ENCODE measurements at places on chromosomes 3 and 15.
A peak's percentile ranks its signal among the peaks of the same experiment; 100 is the strongest.

DNA sequence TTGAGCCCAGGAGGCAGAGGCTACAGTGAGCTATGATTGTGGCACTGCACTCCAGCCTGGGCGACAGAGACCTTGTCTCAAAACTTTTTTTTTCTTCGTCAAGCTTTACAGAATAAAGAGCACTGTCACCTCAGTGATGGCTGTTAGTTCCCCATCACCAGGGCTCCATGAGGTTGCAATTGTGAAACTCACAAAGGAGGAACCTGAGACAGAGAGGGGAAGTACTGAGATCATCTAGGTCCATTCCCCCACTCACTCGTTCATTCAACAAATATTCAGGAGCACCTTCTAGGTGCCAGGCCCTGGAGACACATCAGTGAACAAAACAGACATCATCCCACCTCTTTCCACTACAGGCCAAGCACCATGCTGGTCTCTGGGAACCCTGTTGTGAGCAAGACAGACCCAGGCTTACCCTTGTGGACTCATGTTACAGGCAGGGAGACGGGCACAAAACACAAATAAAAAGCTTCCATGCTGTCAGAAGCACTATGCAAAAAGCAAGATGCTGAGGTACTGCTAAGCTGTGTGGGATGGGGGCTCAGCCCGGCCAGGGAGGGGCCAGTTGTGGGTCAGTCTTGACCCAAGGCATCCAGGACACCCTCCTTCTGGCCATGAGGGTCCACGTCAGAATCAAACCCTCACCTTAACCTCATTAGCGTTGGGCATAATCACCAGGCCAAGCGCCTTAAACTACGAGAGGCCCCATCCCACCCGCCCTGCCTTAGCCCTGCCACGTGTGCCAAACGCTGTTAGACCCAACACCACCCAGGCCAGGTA is 2.1 kb upstream of the RHO start:
- DNase-seq = peak; percentile 82

GRCh38 chr3:51622413-51622812 is 48.6 kb upstream of the TEX264 start:
- no peak for DNase-seq

DNA sequence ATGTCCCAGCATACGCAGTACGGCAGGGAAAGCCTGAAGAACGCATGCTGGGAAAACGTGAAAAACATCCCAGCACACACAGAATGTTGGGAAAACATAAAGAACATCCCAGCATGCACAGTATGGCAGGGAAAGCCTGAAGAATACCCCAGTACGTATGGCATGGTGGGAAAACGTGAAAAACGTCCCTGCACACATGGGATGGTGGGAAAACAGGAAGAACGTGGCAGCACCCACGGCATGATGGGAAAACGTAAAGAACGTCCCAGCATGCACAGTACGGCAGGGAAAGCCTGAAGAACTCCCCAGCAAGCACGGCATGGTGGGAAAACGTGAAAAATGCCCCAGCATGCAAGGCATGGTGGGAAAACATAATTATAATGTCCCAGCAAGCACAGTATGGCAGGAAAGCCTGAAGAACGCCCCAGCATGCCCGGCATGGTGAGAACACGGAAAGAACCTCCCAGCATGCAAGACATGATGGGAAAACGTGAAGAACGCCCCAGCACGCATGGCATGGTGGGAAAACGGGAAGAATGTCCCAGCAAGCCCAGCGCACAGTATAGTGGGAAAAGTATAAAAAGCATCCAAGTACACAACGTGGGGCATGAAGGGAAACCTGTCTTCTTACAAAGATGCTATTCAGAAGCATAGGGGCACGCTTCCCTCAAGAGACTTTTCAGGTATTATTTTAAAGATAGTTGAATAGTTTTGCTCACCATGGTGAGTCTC is 128.3 kb downstream of the OCA2 start:
- no peak for DNase-seq

GRCh38 chr3:64900617-64901521 is 213.1 kb upstream of the ADAMTS9 start:
- no peak for DNase-seq

DNA sequence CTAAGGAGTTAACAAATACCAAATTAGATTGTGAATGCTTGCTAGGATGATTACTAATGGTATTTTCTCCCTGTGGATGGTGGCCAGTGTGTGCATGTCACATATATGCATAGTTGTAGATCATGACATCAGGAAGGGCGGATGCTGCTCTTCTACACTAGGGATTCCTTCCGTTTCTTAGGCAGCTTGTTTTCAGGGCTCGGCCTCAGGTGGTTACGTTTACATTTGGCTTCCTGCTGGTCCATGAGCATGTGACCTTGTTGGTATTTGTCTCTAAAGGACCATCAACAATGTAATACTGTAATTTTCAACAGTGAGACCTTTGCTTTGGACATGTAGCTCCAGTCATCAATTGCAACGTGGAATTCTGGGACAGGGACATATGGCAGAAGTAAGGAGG is 221.4 kb downstream of the NR1D2 start:
- no peak for DNase-seq

GRCh38 chr3:142779591-142779990 is 55.8 kb downstream of the TRPC1 start:
- no peak for DNase-seq
